ENCODE measurements at places on chromosomes 12 and 14. TPM values are rescaled to one million over a fixed set of nuclear protein-coding genes. Genes with fewer than 3 reads are reported as not detected.

The OR6C2 gene
- not detected for polyA plus RNA-seq

The GALNT8 gene
- polyA plus RNA-seq, result 0.46 TPM

The IQSEC3 gene
- polyA plus RNA-seq, result 0.15 TPM

The KRT73 gene
- polyA plus RNA-seq, result 0.13 TPM

The LTBP2 gene
- under 0.01 TPM for polyA plus RNA-seq

The COX8C gene
- not detected for polyA plus RNA-seq

The NRL gene
- 1.9 TPM for polyA plus RNA-seq

The RAP1B gene
- polyA plus RNA-seq, result 212 TPM

The NT5DC3 gene
- 19.8 TPM for polyA plus RNA-seq

The SYT1 gene
- polyA plus RNA-seq, result not detected

The MTRFR gene
- 29.6 TPM for polyA plus RNA-seq

The SIRT4 gene
- 3.2 TPM for polyA plus RNA-seq

The BCL2L14 gene
- not detected for polyA plus RNA-seq

Data from K562 (cell line).